Mesenchymal stem cell (in vitro differentiated cells and primary cell): ENCODE measurements at places on chromosomes 5 and 9.
A peak's percentile ranks its signal among the peaks of the same experiment; 100 is the strongest.

DNA sequence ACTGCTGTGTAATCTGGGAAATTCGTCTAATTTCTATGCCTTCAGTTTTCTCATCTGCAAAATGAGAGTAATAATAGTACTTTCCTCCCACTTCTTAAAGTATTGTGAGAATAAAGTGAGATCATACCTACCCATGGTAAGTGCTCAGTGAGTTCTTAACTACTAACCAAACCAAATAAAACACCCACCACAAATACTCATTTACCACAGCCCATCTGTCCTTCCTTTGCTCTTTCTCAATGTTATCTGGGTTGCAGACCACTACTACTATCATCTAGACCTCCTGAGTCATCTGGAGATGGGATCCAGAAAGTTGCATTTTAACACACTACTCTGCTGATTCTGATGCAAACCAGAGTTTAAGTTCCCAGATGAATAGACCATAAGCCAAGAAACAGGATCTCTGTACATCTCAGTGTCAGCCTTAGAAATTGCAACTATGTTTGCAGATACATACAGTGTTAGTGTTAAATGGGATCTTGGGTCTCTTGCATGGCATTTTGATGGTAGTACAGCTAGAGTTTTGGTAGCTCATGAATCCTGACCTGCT lies 105.4 kb upstream of the ATP10B start:
- DNase-seq, result no peak
- H3K27me3 ChIP-seq, result no peaks in the 10 kb centered on the region
- H3K36me3 ChIP-seq, result no peaks in the 10 kb centered on the region
- no peak overlapping the region for H3K4me3 ChIP-seq
- H3K27ac ChIP-seq, result no peak overlapping the region
- no peaks in the 10 kb centered on the region for H3K4me1 ChIP-seq

GRCh38 chr5:148224117-148224742 lies 14.1 kb upstream of the MARCOL start:
- no peaks in the 10 kb centered on the region for H3K4me1 ChIP-seq
- H3K27me3 ChIP-seq, result no peaks in the 10 kb centered on the region
- H3K4me3 ChIP-seq, result no peak overlapping the region
- no peak overlapping the region for H3K27ac ChIP-seq
- no peaks in the 10 kb centered on the region for H3K36me3 ChIP-seq

- DNase-seq, result no peak
- H3K4me3 ChIP-seq, result no peak overlapping the region
- no peak overlapping the region for H3K27ac ChIP-seq
- H3K4me1 ChIP-seq, result no peaks in the 10 kb centered on the region
- no peaks in the 10 kb centered on the region for H3K36me3 ChIP-seq
Measured at GRCh38 chr5:96093340-96093739, 131.7 kb upstream of the ELL2 start.

GRCh38 chr9:78213712-78214111 lies 22.2 kb upstream of the CEP78 start:
- H3K4me1 ChIP-seq, result peaks cover 2% of the 10 kb centered on the region
- peak overlapping the region; percentile 79 for H3K27ac ChIP-seq
- no peaks in the 10 kb centered on the region for H3K27me3 ChIP-seq

GRCh38 chr5:146706321-146706972 lies 172.1 kb downstream of the PPP2R2B start:
- H3K27me3 ChIP-seq, result no peaks in the 10 kb centered on the region
- no peaks in the 10 kb centered on the region for H3K36me3 ChIP-seq
- no peaks in the 10 kb centered on the region for H3K4me1 ChIP-seq

GRCh38 chr9:20065796-20066700 lies 277.2 kb upstream of the SLC24A2 start:
- no peaks in the 10 kb centered on the region for H3K36me3 ChIP-seq
- H3K27ac ChIP-seq, result no peak overlapping the region
- no peak for DNase-seq
- no peak overlapping the region for H3K4me3 ChIP-seq
- no peaks in the 10 kb centered on the region for H3K27me3 ChIP-seq
- no peaks in the 10 kb centered on the region for H3K4me1 ChIP-seq

DNA sequence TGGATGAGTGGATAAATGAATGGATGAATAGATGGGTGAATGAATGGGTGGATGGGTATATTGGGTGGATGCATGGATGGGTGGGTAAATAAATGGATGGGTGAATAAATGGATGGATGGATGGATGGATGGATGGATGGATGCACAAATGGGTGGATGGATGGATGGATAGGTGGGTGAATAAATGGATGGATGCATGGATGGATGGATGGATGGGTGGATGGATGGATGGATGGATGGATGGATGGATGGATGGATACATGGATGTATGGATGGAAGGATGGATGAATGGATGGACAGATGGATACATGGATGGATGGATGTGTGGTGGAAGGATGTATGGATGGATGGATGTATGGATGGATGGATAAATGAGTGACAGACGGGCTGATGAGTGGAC lies 113.5 kb upstream of the SARDH start:
- no peak overlapping the region for H3K27ac ChIP-seq
- H3K36me3 ChIP-seq, result no peaks in the 10 kb centered on the region
- no peak for DNase-seq

DNA sequence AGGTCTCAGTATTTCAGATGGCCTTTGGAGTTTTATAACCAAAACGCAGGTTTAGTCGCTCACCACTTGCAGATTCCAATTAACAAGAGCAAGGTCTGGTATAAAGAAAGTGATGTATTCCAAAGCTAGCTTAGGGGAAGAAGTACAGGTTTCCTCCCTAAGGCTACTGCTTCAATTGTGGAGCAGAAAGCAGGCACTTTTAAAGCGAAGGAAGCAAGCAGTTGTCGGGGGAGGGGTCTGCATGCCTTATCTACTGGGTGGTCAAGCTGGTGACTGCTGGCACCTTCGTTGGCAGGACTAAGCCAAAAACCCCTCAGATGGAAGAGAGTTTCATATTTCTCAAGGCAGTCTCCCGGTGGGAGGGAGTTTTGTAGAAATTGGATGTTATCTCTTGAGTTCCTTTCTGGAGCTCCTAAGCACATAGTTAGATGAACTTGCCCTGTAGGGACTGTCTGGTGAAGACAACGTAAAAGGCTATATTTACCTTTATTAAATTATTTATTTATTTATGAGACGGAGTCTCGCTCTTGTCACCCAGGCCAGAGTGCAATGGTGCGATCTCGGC lies 1.6 kb upstream of the TMEM245 start:
- H3K27ac ChIP-seq, result no peak overlapping the region
- no peaks in the 10 kb centered on the region for H3K27me3 ChIP-seq
- peaks cover 2% of the 10 kb centered on the region for H3K4me1 ChIP-seq
- H3K4me3 ChIP-seq, result no peak overlapping the region
- no peaks in the 10 kb centered on the region for H3K36me3 ChIP-seq

GRCh38 chr9:131111854-131112311 lies 13.5 kb upstream of the NUP214 start:
- no peak for DNase-seq
- no peaks in the 10 kb centered on the region for H3K27me3 ChIP-seq
- H3K4me3 ChIP-seq, result no peak overlapping the region
- H3K36me3 ChIP-seq, result no peaks in the 10 kb centered on the region
